ENCODE measurements at places on chromosomes 5 and 9. TPM values are rescaled to one million over a fixed set of nuclear protein-coding genes. Genes with fewer than 3 reads are reported as not detected.

ADAMTSL1 gene
- total RNA-seq, result 21.6 TPM

TEX48 gene
- total RNA-seq, result not detected

RGS14 gene
- 5.5 TPM for total RNA-seq

CDH10 gene
- total RNA-seq, result 0.19 TPM

PRUNE2 gene
- 20.7 TPM for total RNA-seq

GHR gene
- total RNA-seq, result 0.66 TPM

SLC6A19 gene
- total RNA-seq, result not detected

SLC34A3 gene
- total RNA-seq, result not detected

DMRTA1 gene
- 0.19 TPM for total RNA-seq

PKN3 gene
- total RNA-seq, result 18.5 TPM

CNTLN gene
- total RNA-seq, result 7.9 TPM

PIP5K1B gene
- total RNA-seq, result under 0.01 TPM

C9orf153 gene
- 0.09 TPM for total RNA-seq

ZDHHC11 gene
- 0.75 TPM for total RNA-seq

EIF4EBP3 gene
- 0.75 TPM for total RNA-seq

GABBR2 gene
- 21.6 TPM for total RNA-seq

ERMP1 gene
- 10.7 TPM for total RNA-seq

HAVCR2 gene
- not detected for total RNA-seq

SCGB3A2 gene
- total RNA-seq, result not detected

Data from endothelial cell of coronary artery (primary cell).